ENCODE measurements at places on chromosomes 6 and 20.

GRCh38 chr6:111973118-111973761 is 80.7 kb upstream of the CCN6 start:
- peak; percentile 67 for DNase-seq

GRCh38 chr6:112469306-112469705 is 122.2 kb downstream of the RFPL4B start:
- DNase-seq: no peak

GRCh38 chr6:42128460-42129359 is 13.7 kb downstream of the C6orf132 start:
- no peak for DNase-seq

- DNase-seq: no peak
Measured at GRCh38 chr6:94736236-94736635, 841.1 kb upstream of the MANEA start.

- no peak for DNase-seq
Measured at GRCh38 chr6:153183925-153184324, 52.8 kb upstream of the RGS17 start.

- DNase-seq: no peak
Measured at GRCh38 chr6:55496201-55496600, 82.8 kb downstream of the HMGCLL1 start.

DNA sequence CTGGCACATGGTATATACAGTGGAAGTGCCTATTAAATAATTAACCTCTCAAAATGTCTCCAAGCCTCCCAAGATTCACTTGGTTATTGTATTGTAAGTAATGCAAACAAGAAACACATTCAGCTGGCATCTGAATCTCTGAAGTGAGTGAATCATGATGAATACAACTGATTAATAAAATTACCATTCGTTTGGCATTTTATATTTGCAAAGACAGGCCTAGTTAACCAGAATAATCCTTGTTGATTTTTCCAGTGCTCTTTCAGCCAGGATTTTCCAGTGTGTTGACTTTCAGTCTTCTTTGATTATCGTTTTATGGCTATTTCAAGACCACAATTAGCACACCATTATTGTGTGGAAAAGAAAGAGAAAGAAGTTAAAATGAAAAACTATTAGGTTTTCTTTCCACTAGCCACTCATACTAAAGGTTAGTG is 20.3 kb downstream of the SLC22A2 start:
- no peak for DNase-seq

DNA sequence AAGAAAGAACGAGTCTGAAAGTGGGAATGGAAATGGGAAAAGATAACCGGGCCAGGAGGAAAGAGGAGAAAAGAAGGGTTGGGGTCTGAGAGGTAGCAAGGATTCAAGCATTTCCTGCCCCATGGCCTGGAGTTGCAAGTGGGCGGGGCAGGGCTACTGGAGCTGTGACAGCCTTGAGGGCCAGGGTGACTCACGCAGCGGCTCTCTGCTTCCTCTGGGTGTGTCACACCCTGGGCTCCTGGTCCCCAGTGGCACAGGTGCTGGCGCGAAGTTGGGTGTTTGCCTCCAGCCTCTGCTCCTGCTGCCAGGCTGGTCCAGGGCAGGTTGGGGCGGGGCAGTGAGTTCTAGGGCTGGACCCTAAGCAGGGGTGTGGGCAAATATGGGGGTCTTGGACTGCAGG is 3.3 kb upstream of the ULBP3 start:
- DNase-seq: peak; percentile 77

DNA sequence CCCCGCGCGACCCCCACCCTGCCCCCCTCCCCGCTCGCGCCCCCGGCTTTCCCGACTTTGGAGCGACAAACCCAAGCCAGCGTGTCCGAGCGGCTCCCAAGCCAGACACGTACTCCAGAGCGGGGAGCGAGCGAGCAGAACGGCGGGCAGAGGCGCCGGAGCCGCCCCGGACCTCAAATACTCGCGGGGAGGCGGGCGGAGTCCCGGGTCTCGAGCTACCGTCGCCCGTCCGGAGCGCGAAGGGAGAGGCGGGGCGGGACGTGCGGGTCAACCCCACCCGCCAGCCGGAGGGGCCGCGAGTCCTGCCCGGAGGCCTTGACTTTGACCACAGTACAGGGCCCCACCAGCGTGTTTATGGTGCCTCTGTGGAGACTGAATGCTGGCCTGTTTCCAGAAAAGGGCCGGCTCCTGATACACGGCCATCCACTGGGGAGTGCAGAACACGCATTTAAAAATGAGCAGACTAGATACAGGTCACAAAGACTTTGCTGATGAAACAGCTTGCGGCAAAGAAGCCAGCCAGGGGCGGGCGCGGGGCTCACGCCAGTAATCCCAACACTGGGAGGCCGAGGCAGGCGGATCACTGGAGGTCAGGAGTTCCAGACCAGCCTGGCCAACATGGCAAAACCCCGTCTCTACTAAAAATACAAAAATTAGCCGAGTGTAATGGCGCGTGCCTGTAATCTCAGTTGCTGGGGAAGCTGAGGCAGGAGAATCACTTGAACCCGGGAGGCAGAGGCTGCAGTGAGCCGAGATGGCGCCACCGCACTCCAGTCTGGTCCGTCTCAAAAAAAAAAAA is at the start of gene SERPINB6:
SERPINB6 (minus strand) TSS at position 148 of the 799 bp plus-strand sequence. CDS start 12,235 bp downstream, outside the sequence.
- peak; percentile 91 for DNase-seq

- DNase-seq: no peak
Measured at GRCh38 chr6:100435299-100435698, 29.4 kb downstream of the SIM1 start.

- no peak for DNase-seq
Measured at GRCh38 chr6:135820340-135820739, 31.2 kb upstream of the PDE7B start.

GRCh38 chr20:37223053-37223452 is 38.6 kb downstream of the GHRH start:
- no peak for DNase-seq

DNA sequence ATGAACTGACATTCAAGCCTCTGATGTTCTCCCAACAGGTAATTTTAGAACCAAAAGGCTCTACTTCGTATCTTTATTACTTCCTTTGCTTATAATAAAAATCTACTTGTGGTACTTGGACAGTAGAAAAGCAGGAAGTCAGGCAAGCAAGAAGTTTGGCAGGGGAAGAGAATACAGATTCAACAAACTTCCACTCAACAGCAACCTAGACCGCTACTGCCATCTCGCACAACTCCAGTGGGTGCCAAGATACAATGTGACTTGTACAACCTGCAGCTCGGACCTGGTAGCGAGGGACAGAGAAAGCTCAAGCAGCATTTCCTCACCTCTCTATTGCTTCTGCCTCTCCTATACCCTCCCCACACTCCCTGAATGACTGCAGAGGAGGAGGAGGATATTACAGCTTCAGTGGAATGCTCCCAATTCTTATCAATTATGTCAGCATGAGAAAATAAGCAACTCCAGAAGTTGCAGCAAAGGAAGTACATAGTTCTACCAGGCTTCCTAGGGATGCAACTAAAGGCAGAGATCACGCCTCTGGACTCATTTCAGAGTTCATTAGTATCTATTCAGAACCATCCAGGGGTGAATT is 76.5 kb downstream of the MBOAT1 start:
- DNase-seq: no peak

GRCh38 chr20:49888212-49889000 is 26.9 kb downstream of the SPATA2 start:
- no peak for DNase-seq

GRCh38 chr6:51927450-51927849 is 160.0 kb downstream of the PKHD1 start:
- DNase-seq: no peak

DNA sequence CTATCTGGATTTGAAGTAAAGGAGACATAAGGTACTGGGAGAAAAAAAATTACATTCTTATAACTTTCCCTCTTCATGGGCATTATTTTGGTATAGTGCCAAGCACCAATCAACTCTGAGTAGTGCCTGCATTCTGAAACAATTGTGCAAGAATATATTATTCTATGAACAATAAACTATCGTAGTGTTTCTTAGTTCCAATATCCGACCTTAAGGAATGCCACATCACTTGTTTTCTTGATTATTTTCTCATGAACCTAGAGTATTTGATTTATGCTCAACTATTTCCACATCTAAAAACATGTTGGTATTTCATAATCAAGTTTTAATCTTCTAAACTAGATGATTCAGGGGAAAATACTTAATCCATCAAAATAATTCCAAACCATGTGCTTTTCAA is 294.4 kb upstream of the TBX18 start:
- no peak for DNase-seq

DNA sequence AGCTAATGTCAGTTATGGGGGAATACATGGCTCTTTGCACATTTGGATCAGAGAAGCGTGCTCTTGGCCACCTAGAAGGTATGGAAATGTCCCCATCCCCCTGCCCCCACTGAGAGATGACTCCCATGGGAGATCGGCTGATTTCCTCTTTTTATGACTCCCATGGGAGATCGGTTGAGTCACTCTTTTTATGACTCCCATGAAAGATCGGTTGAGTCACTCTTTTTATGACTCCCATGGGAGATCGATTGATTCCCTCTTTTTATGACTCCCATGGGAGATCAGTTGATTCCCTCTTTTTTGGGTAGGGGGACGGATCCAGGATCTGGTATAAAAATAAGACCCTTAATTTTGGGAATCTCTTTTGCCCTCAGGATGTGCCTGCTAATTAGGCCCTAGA is 10.3 kb upstream of the TAAR9 start:
- DNase-seq: no peak

- DNase-seq: no peak
Measured at GRCh38 chr6:158660333-158660754, 10.5 kb downstream of the SYTL3 start.

- no peak for DNase-seq
Measured at GRCh38 chr20:34528921-34529297, 12.7 kb downstream of the DYNLRB1 start.

DNA sequence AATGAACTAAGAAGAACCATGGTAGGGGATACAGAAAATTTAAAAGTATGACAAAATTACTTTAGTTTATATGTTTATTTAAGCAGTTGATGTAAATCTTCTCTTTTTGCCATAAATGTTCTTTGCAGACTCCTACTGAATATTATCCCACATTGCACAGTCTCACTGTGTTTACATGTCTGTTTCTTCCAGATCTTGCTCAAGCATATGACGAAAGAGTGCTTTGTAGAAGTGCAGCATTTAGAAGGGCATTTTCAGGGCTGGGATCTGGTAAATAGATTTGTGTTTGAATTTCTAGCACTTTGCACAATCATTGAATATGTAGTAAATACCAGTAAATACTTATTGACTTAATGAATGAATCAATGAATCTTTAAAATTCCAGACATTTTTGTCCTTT is 152.0 kb upstream of the EPHA7 start:
- DNase-seq: no peak

- DNase-seq: no peak
Measured at GRCh38 chr6:7561153-7561964, 19.9 kb downstream of the DSP start.

- DNase-seq: no peak
Measured at GRCh38 chr20:32179515-32179914, 28.0 kb downstream of the PLAGL2 start.

- DNase-seq: no peak
Measured at GRCh38 chr6:125815080-125815910, 24.5 kb downstream of the NCOA7 start.

DNA sequence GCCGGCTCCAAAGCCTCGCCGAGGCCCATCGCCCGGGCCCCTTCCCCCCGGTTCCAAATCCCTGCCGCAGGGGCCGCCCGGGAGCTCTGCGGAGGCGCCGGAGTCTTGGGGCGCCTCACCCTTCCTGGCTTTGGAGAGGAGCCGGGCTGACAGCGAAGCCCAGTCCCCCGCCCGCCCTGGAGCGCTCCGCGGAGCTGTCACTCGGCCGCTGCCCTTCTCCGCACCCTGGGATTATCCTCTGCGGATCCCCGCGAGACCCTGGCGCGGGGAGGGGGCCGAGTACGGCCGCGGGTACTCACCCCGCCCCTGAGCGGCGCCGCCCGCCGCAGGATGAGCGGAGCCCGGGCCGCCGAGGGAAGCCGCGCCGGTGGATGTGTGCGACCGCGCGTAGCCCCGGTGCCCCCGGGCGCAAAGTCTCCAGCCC is 343 bp downstream of the SNAP91 start:
- DNase-seq: no peak

- DNase-seq: no peak
Measured at GRCh38 chr6:11386323-11386722, 151.2 kb upstream of the TMEM170B start.

DNA sequence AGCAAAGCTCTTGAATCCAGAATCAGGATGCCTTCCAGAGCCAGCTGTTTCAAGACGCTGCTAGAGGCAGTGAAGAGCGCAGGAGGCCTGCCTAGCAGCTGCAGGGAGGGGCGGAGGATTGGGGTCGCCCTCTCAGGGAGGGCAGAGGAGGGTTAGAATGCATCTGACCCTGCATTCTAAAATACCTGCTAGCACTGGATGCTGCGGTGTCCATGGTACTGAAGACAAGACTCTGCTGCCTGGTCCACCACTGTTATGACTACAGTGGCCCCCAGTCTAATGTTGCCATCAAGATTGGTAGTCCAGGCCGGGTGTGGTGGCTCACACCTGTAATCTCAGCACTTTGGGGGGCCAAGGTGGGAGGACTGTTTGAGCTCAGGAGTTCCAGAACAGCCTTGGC is 193.7 kb upstream of the PROKR2 start:
- DNase-seq: no peak

GRCh38 chr20:10447028-10447427 is 11.9 kb downstream of the SLX4IP start:
- no peak for DNase-seq

DNA sequence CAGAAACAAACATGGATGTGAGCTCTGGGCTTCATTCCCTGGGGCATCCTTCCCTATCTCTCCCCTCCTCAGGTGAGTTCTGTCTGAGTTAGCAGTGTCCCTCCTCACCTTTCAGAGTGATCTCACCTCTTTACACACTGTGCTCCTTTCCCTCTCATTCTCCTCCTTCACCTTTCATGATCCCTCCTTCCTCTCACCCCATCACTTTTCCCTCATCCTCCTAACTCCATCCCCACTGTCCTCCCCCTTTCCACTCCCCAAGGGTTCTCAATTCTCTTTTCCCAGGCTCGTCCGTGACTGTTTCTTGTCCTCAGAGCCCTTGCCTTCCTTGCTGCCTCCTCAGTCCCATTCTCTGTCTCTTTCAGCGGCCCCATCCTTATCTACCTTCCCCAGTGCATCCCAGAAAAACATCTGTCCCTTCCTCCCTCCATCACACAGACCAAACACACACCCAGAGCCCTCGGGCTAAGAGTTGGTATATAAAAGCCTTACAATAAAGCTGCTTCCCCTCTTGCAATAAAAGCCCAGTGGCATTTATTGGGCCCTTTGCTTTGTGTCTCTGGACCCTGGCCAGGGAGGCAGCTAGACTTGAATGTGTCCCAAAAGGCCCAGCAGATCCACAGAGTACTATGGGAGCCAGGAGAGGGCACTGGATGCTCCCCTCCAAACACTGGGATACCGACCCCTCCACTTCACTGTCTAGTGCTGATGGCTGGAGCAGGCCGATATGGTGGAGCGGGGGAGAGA is 1.9 kb downstream of the RNF39 start:
- DNase-seq: no peak

- no peak for DNase-seq
Measured at GRCh38 chr6:151962246-151962846, 154.9 kb downstream of the ESR1 start.

GRCh38 chr6:76862936-76863335 is 600.4 kb downstream of the HTR1B start:
- DNase-seq: no peak

GRCh38 chr20:32079655-32080109 is 27.6 kb downstream of the HCK start:
- peak; percentile 51 for DNase-seq

- peak; percentile 55 for DNase-seq
Measured at GRCh38 chr6:149854532-149854931, 9.6 kb downstream of the LRP11 start.

GRCh38 chr6:159137676-159138075 is 31.5 kb upstream of the FNDC1 start:
- no peak for DNase-seq

- DNase-seq: no peak
Measured at GRCh38 chr6:114249522-114249921, 93.3 kb downstream of the HS3ST5 start.

GRCh38 chr20:54938707-54939106 is 463.3 kb downstream of the DOK5 start:
- no peak for DNase-seq
